ENCODE measurements at places on chromosomes 4 and X. TPM values are rescaled to one million over a fixed set of nuclear protein-coding genes. Genes with fewer than 3 reads are reported as not detected.
A peak's percentile ranks its signal among the peaks of the same experiment; 100 is the strongest.

The STOX2 gene
- polyA plus RNA-seq, result 5.3 TPM

The SMIM10L2A gene
- polyA plus RNA-seq, result 2.6 TPM

The MAP9 gene
- polyA plus RNA-seq, result 3.4 TPM

The EDA2R gene
- 1.8 TPM for polyA plus RNA-seq

The RPS6KA6 gene
- 5.2 TPM for polyA plus RNA-seq

The FAT4 gene
- polyA plus RNA-seq, result 12.5 TPM

The PAGE2B gene
- polyA plus RNA-seq, result not detected

The FGA gene
- polyA plus RNA-seq, result not detected

The PCDH7 gene
- 34.1 TPM for polyA plus RNA-seq

The RTL9 gene
- polyA plus RNA-seq, result 1.9 TPM

- no peak for DNase-seq
Observed at GRCh38 chr4:25811374-25811690, 51.5 kb downstream of the SEL1L3 start.

DNA sequence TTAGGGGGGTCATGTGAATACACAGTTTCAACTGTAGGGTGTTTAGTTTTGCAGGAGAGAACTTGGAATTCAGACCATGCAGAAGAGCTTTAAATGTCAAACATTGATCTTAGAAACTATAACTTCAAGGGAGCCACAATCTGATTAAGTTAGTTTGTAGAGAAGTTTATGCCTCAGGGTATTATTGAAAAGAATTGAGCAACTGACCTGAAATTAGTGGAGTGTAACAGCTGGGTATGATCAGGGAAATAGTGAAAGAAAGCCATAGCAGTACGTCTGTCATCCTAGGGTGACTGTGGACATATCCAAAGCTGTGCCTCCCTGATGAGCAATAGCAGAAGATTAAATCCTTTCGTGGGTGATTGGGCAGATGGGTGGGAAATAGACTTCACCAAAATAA lies 63.8 kb downstream of the FAM47B start:
- DNase-seq, result no peak

GRCh38 chr4:7132249-7132648 lies 60.1 kb upstream of the SORCS2 start:
- DNase-seq, result no peak

- DNase-seq, result no peak
Observed at GRCh38 chr4:142044271-142044670, 407.9 kb downstream of the IL15 start.

- DNase-seq, result no peak
Observed at GRCh38 chr4:140839888-140840790, 84.0 kb upstream of the TBC1D9 start.

DNA sequence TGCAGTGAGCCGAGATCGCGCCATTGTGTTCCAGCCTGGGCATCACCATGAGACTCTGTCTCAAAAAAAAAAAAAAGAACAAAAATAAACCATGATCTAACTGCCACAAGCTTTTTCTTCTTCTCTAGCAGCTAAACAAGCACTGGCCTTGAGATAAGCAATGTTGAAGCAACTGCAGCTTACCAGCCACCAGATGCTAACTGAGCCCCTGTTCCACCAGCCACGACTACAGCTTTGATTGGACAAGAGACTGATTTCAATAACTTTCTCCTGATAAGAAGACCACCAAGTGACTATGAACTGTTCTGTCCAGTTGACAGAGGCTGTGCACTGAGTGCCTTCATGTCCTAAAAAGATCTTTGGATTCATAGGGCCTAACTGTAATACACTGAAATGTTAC lies 58.5 kb downstream of the DCTD start:
- DNase-seq, result no peak

DNA sequence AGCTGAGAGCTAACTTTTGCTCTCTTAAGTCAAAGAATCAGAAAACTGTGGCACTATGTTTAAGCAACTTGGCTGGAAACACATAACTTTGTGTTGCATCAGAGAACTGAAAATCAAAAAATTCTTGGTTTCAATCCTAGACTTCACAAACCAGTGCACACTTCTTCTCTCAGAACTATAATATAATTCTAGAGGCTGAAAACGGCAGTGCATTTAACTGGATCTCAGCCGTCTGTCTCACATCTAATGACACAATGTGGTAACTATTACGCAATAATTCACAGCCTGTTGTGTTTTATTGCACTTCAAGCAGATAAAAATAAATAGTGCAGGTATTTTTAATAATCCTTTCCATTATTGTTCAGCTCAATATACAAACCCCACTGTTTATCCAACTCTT lies 260.6 kb upstream of the DIAPH2 start:
- no peak for DNase-seq

DNA sequence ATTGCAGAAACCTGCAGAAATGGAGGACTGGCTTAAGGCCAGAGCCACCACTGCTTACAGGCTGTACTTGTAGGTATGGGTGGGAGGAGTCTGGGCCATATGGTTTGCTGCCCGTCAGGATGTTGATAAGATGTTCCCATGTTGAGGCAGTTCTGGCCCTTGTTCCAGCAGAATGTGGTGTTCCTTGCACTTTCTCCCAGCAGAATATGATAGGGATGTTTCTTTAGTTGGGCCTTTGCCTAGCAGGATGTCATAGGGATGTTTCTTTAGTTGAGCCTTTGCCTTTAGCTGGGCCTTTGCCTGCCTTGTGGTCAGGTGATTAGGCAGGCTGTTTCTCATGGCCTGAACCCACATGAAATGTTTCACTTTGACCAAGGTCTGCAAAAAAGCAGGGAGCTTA lies 139.1 kb upstream of the PAQR3 start:
- DNase-seq, result no peak

DNA sequence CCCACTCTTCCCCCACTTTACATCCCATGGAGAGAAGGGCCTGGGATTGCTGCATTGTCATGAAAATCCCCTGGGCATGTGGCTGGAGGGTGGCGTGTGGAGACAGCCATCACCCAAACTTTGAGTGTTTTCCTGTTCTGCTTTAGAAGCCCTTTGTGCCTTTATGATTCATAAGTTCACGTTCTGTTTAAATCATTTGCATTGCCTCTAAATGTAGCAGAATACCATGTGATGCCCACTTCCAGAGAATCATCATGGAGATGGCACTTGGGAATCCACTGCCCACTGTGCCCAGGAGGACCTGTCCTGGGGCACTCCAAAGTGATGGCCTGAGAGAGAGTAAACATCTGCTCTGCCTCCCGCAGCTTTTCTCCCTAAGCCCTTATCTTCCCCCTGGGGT lies 52.8 kb downstream of the MED28 start:
- DNase-seq, result no peak

- DNase-seq, result no peak
Observed at GRCh38 chr4:10192331-10192730, 75.7 kb upstream of the WDR1 start.

- DNase-seq, result no peak
Observed at GRCh38 chrX:18422325-18422724, 3.1 kb upstream of the CDKL5 start.

DNA sequence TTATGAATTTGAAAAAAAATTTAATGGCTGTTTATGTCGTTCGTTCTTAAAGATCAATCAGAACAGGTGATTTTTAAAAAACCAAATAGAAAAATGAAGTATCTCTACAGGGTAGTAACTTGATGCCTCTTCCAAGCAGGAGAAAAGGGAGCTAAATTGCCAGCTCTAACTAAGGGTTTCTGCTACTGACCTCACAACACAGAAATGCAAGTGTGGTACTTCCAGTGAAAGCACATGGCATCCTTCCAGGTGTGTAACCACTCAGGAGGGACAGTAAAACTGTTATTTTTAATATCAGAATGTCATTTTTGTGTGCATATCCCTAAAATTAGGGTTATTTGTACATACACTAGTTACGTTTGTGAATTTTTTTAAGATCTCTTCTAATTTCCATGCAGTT lies 116.8 kb upstream of the ZCCHC13 start:
- DNase-seq, result no peak

- DNase-seq, result no peak
Observed at GRCh38 chr4:159148441-159148840, 45.6 kb downstream of the RAPGEF2 start.

- DNase-seq, result peak; percentile 59
Observed at GRCh38 chrX:112846187-112846586, 5.6 kb upstream of the AMOT start.

- DNase-seq, result no peak
Observed at GRCh38 chrX:49072712-49073095, 1.1 kb downstream of the PRAF2 start.

DNA sequence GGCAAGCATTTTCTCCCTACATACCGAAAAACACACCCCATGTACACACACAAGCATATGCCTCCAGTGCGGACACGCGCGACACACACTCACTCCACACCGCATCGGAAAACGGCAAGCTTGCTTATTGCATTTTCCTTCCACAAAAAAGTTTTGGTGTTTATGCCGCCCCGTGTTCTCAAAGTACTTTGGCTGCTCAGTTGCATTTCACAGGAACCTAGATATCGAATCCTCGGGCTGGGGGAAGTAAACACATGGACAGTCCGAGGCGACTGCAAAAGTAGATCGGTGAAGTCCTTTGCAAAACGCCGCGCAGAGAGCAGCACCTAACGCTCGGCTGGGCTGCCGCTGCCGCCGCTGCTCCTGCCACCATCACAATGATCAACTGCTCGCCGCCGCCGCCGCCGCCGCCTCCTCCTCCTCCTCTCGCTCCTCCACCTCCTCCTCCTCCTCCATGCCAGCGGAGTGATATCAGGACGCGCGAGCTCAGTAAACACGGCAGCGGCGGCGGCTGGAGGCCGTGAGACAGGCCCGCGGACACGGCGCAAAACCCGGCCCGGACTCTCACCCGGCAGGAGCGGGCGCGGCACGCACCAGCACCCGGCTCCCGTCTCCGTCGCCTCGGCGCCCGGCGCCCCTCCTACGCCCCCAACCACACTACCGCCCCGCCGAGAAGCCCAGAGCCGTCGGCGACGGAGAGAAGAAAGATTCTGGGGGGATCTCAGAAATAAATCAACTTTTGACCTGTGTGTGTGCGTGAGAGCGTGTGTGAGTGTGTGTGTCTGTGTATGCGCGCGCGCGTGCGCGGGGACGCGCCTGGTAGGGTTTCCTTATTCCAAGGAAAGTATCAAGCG lies at the start of gene MAML3:
MAML3 (minus strand) TSS at position 467 of the 854 bp plus-strand sequence. CDS start 857 bp downstream, outside the sequence.
- DNase-seq, result peak; percentile 94

DNA sequence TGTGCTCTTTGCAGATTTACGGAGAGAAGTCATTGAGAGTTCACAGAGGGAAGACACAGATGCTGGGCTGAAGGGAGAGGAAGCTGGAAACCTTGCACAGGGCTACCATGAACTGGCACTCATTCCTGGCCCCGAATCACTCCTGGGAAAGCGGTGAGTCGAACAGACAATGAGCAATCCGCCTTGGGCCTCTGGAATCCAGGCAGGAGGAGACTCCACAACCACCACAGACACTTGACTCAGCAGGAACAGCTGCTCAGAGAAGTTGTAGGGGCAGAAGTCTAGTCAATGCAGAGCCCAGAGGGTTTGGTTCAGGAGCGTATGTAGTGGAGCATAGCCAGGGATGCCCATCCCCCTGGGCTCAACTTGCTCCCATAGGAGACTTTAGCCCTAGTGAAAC lies 62.8 kb upstream of the GRIA3 start:
- DNase-seq, result no peak

GRCh38 chr4:68463796-68464195 lies 16.5 kb downstream of the TMPRSS11E start:
- DNase-seq, result no peak

DNA sequence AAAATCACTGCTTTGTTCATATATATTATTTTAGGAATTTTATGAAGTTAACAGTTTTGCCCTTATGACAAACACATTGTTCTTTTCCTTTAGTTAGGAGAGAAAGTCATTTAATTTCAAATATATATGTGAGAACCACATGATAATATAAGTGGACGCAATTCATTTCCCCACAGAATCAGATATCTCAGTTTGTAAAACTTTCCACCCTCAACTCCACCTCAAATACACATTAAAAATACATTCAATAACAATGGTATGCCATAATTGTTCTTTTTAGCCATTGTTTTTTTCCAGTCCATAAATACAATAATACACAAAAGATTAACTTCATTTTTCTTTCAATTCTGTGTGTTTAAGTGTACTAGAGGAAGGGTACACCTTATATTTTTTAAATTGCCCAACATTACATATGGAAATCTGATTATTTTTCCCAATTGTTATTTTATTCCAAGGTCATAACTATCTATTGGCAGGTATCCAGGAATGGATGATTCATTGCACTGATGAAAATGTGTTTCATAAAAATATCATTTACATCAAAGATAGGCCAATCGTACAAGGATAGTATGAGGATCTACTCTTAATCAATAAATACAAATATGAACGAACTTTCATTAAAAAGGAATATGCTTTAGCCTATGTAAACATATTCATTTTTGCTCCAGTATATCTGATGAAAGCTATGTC lies 125.0 kb downstream of the PPP3CA start:
- no peak for DNase-seq

GRCh38 chrX:110282922-110283321 lies 35.0 kb downstream of the AMMECR1 start:
- no peak for DNase-seq

- no peak for DNase-seq
Observed at GRCh38 chr4:171857302-171858012, 44.3 kb downstream of the GALNTL6 start.

- DNase-seq, result no peak
Observed at GRCh38 chr4:38503689-38504395, 160.2 kb upstream of the KLF3 start.

- no peak for DNase-seq
Observed at GRCh38 chr4:99817309-99817890, 773 bp downstream of the DAPP1 start.

- DNase-seq, result no peak
Observed at GRCh38 chr4:1512051-1512737, 106.0 kb upstream of the NKX1-1 start.

DNA sequence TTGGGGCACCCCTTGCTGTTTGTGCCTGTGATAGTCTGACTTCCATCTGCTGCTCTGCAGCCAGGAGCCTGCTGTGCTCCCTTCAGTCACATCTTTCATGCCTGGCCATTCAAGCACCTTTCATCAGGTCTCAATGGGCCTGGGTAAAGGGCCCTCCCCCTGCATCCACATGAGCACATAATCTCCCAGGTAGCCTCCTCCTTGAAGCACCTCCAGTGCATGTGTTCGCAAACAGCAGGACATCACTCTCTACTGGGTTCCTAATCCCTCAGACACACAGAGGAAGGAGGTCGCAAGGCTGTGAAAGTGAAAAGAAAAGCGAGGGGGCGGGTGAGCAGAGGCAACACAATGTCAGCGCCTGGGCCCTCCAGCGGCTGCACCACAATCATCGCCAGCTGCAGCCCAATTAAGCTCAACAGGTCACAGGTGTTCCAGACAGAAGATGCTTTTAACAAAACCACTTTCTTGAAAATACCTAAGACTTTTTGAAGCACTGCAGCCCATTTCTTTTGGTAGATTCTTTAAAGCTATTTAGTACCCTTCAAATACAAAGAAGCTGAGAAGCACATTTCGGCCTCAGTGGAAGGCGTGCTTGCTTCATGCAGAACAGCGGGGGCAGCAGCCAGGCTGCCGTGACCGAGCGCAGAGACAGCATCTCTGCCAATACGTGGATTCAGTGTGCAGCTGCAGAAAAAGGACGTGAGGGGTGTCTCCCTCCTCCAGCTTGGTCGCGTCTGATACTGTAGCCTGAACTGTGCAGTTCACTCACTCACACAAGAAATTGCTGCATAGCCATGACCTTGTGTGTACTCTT lies 92.2 kb upstream of the SPRY1 start:
- DNase-seq, result peak; percentile 78

Measured in hindlimb muscle (tissue), 1 donor.